Stromal cell of bone marrow (primary cell): ENCODE measurements at places on chromosomes 6 and 20.

DNA sequence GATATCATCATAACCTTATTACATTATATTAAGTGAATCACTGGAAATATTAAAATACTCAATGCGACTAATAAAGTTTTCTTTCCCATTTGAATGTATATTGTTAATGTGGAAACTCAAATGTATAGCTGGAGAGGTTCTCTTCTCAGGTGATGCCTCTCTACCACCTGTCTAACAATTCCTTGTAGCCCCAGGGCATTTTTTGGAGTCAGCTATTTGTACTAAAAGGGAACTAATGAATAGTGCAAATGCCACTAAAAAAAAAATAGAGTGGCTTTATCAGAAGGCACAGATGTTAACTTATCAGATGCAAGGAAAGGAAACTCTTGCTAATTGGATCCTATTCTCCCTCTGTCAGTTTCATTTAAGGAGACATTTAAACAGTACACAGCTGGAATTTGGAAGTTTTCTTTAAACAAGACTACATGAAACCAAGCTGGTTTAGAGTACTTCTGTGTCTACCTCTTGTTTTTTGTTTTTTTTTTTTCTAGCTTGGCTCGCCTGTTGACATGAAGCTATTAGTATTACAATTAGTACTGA is 897.0 kb upstream of the SLC35B3 start:
- DNase-seq, result no peak

GRCh38 chr6:106442395-106442794 is 81.9 kb downstream of the CRYBG1 start:
- no peak for DNase-seq

DNA sequence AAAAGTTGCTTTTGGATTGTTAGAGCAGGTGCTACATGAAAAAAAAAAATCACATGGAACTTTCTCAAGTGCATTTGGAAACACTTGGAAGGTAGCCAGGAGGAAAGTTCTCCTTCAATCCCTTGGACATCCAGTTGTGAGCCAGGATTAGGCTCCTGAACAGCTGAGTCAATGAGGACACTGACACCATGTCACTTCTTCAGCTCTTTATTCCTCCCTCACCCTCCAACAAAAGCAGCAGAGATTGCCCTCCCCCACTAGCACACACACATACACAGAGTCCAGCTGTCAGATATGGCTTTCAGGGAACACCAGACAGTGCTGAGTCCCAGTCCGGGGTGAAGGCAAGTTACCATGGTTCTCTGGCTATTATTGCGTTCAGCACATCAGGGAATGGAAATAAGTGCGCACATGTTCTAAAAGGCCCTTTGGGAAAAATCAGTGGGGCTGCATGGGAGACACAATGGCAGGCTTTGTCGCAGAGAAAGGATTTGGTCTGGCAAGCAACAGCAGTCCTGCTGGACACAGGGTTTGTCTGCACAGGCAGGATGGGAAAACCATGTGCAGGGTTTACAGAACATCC is 124.7 kb upstream of the MARCKS start:
- DNase-seq, result no peak

DNA sequence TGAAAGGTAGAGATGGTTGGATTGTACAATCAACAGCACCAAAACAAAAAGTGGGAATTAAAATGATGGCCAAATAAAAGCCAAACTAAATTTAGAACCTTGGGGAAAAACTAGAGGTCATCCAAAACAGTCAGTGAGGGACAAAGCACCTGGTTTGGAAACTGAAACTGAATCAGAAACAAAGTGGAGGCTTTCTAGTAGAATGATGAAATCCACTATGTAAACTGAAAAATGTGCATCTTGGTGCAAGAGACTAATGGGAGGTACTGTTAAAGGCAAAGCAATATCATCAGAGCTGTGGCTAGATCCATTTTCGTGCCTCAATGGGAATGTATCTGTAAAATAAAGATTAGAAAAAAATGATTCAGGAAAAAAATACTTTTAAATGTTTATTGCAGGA is 380.0 kb upstream of the GJE1 start:
- DNase-seq, result no peak

GRCh38 chr6:1103021-1103420 is 208.9 kb upstream of the FOXQ1 start:
- DNase-seq, result no peak

DNA sequence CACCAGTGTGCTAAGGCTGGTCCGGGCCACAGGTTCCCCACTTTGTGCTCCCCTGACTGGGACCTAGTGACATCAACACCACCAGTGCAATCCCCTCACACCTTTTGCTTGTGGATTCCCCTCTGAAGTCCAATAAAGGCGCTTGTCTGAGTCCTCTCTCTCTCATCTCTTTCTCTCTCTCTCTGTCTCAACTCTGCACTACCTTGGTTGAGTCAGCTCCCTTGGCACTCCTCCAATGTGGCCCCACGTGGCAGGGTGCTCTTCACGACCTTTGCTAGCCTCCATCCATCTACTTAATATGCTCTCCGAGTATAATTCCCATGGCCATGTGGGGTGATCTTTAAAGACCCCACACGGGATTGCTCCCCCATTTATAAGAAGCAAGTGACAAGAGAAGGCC is 385.0 kb downstream of the CD83 start:
- no peak for DNase-seq

DNA sequence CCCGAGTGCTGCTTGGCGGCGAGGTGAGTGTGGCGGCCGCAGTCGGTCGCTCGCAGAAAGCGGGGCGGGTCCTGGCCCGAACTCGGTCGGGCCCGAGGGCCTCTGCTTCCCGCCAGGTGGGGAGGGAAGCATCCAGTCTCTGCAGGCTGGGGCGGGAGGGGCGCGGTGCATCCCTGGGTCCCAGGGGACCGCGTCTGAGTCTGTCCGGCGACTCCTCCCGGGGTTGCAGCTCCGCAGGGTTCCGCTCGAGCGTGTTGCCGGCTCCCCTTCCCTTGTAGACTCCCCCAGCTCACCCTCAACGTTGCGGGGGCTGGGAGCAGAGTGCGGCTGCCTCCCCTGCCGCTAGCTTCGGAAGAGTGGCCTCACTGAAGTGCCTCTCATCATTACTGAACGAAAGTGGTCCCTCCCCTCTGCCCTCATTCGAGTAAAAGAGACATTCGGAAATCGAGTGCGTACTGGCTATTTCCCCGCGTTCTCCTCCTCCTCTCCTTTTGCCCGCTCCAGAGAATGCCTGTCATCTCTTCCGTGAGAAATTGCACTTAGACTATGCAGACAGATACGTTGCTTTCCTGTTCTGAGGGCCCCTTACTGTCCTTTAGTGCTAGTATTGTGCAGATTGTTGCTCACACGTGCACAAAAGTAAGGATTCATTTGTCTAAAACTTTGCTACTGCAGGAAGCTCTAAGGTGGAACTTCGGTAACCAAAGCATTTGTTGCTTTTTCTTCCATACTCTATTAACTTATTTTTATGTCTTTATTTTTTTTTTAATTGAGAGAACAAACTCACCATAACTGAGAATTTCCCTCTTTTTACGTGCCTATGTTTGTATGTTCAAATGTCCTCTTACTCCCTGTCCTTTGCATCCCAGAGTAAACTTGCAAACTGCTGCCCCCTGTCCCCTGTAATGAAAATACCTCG is 751 bp downstream of the MAP3K4 start:
- DNase-seq, result peak; percentile 61

DNA sequence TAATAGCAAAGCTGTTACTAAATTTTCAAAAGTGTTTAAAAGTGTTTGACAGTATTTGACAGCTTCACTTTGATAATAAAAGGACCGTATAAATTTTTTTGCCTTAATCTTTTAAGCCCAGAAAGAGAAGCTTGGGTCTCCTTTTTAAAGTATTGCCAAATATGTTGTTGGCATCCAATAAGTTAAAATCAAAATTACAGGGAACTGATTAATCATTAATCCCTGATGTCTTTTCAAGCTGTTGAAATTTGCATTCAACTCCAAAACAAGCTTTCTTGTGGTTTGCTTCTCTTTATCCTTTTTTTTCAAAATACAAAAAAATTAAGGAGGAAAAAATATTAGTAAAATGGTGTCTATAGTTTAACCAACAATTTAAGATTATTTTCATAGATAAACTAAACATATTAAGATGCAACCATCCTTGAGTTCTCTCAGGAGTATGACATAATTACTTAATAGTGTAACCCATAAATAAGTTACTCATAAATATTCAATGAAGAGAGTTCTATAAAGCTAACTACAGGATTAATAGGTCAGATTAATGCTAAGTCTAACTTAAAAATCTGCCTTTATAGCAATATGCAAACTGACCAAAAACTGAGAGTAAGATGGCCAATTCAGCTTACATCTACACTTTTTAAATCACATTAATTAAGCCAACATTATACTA is 27.0 kb upstream of the CALHM6 start:
- DNase-seq, result no peak

- DNase-seq, result no peak
These were observed 9.2 kb upstream of the ZNF337 start for GRCh38 chr20:25705830-25706351.

DNA sequence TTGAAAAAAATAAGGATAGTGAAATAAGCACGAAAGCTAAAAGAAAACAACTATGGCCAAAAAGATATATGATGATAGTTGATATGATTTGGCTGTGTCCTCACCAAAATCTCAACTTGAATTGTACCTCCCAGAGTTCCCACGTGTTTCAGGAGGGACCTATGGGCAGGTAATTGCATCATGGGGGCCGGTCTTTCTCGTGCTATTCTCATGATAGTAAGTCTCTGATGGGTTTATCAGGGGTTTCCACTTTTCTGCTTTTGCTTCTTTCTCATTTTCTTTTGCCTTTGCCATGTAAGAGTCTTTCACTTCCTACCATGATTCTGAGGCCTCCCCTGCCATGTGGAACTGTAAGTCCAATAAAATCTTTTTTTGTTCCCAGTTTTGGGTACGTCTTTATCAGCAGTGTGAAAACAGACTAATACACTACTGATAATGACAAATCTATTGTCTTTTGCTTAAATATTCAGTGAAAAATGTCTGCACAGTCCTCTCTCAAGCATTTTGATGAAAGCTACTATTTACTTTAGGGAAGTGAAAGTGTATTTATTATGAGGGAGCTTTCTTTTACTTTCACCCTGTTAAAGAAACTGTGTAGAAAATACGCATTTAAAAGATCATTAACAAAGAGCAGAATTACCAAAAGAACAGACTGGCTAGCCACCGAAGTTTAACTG is 389.1 kb downstream of the HTR1B start:
- no peak for DNase-seq

DNA sequence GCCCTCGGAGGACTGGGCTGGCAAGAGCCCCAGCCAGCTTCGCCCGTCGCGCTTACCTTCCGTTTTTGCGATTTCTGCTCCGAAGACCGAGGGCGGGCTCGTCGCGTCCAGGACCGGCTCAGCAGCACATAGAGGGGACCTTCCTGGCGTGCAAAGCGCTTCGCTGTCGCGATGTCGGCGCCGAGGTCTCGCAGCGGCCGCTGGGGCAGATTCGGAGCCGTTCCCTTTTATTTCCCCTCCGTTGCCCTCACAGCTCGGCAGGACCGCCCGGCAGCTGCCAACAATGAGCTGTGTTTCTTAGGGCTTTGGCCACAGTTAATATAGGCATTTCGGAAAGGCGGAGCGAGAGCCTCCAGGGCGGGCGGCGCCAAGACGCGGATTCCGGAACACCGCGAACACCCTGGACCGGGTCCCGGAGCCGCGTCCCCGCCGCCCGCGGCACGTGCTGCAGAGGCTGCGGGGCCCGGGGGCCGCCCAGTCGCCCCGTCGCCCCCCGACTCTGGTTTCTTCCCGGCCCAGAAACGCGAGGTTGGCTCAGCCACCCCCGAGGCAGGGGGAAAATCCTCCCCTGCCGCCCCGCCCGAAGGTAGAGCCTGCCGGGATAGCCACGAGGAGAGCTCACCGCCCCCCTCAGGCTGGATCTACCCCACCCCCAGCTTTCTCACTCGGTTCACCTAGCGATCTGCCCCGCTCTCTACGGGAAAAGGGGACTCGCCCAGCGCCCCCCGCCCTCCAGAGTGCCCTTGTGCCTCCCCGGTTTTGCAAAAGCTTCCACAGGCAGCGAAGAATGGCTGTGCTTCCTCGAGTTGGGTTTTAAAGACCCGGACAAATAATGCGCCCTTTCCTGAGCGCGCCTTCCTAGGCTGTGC is at the start of gene CITED2:
Gene CITED2, minus strand, starts transcription at position 292 of the 869 bp plus-strand sequence. CDS start 704 bp downstream, outside the sequence.
- peak; percentile 95 for DNase-seq

GRCh38 chr6:146905181-146905704 is 299.0 kb upstream of the STXBP5 start:
- DNase-seq, result peak; percentile 44

GRCh38 chr6:135372758-135373157 is 124.8 kb downstream of the AHI1 start:
- DNase-seq, result no peak

DNA sequence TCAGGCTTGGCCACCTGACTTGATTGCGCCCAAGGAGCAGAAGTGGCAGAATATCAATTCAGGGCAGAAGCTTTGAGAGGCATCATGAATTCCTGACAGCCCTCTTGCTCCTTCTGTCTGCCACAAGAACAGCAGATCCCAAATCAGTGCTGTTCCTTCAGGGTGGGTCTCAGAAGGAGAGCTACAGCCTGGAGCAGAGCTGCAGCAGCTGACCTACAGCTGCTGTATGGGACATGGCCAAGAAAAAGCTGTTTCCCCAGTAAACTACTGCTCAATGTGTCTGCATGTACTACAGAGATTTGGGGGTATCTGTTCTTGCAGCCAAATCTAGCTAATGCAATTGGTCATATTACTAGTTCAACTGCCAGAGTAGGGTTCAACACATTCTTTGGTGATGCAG is 69.0 kb downstream of the SLC22A3 start:
- DNase-seq, result no peak

- DNase-seq, result no peak
These were observed 118.0 kb upstream of the POU3F2 start for GRCh38 chr6:98716341-98716740.

DNA sequence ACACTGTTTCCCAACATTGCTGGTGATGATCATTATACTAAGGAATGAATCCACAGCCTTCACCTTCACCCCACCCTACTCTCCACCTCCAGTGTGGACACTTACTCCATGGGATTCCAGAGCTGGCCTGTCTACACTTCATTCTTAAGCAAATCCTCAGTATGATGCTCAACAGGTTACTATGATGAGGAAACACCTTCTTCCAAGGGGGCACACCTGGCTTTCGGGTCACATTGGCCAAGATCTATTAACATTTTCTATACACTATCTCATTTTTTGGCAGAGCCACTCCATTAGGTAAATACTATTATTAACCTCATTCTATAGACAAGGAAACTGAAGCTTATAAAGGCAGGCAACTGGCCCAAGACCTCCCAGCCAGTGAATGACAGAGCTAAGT is 8.0 kb upstream of the EPPIN start:
- no peak for DNase-seq

GRCh38 chr6:137076277-137077068 is 31.7 kb upstream of the IL20RA start:
- peak; percentile 48 for DNase-seq

DNA sequence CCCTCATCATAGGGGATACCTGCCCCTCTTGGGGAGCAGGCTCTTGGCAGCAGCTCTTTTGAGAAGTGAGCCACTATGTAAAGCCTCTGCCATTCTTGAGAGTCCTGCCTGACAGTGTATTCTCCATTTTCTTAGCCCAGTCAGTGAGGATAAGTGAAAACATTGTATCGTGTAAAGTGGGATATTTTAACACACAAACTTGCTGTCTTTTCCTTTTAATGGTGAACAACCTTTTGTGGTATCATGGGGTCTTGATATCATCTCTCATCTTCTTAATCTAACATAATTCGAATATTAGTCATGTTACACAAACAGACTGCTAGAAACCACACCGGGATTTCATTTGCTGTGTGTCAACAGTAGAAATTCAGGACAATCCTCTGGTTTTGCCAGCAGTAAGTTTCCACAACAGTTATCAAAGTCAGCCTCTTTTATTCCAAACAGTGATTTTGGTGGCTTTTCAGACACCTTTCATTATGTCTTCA is 136.2 kb downstream of the HIVEP1 start:
- no peak for DNase-seq

- DNase-seq, result no peak
These were observed 16.1 kb upstream of the PLG start for GRCh38 chr6:160685762-160686450.
